Stimulated activated CD4-positive, alpha-beta T cell treated with anti-CD3 and anti-CD28 coated beads, TNF-alpha, amount 100 ng/mL, for 4 hours (primary cell): ENCODE measurements at places on chromosomes 3 and 15.

GRCh38 chr3:138103466-138103865 lies 11.9 kb downstream of the DZIP1L start:
- no peak for DNase-seq

GRCh38 chr3:192277477-192277876 lies 449.9 kb downstream of the FGF12 start:
- no peak for DNase-seq

DNA sequence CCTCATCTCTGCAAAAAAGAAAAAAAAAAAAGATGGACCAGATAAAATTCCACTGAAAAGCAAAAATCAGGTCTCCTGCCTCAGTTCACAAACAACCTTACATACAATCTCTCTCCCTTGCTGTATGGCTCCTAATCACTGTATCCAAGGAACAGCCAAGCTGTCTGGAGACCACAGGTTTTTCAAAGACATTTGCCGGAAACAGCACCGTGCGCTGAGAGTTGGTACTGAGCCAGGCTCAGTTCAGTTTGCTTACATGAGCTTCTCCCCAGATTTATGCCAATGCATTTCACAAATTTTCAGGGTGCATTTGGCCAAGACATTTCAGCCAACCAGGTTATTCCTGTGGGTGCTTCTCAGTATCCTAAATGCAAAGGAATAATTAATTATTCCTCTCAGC lies 4.1 kb downstream of the ACP3 start:
- no peak for DNase-seq

- no peak for DNase-seq
These were observed 243.8 kb downstream of the KCNH8 start for GRCh38 chr3:19392150-19392549.

GRCh38 chr3:21795152-21795837 lies 44.3 kb upstream of the ZNF385D start:
- no peak for DNase-seq
